Activated T-cell treated with anti-CD3 and anti-CD28 coated beads for 1 hour (primary cell): ENCODE measurements at places on chromosomes 6 and 20.

DNA sequence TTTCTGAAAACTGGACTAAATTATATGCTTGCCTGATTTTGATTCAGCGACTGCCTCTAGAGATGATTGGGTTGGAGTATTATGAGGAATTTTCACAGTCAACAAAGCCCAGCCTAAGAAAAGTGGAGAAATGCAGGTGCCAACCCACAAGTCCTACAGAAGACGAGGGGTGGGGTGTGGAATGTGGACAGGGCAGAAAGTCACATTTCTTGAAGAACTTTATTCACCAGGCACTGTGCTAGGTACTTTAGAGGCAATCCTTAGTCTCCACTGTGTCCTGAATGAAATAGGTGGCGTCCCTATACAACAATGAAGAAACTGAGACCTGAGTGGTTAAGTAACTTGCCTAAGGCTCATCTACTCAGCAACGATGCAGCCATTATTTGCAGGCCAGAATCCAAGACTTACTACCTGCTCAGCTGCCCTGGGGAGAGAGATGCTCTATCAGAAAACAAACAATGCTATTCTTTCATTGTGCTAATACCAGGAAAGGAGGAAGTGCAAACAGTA, 106.3 kb downstream of the RNF144B start:
- DNase-seq = no peak

- no peak for DNase-seq
These were observed 331.8 kb downstream of the RIMS1 start for GRCh38 chr6:72218125-72218524.

DNA sequence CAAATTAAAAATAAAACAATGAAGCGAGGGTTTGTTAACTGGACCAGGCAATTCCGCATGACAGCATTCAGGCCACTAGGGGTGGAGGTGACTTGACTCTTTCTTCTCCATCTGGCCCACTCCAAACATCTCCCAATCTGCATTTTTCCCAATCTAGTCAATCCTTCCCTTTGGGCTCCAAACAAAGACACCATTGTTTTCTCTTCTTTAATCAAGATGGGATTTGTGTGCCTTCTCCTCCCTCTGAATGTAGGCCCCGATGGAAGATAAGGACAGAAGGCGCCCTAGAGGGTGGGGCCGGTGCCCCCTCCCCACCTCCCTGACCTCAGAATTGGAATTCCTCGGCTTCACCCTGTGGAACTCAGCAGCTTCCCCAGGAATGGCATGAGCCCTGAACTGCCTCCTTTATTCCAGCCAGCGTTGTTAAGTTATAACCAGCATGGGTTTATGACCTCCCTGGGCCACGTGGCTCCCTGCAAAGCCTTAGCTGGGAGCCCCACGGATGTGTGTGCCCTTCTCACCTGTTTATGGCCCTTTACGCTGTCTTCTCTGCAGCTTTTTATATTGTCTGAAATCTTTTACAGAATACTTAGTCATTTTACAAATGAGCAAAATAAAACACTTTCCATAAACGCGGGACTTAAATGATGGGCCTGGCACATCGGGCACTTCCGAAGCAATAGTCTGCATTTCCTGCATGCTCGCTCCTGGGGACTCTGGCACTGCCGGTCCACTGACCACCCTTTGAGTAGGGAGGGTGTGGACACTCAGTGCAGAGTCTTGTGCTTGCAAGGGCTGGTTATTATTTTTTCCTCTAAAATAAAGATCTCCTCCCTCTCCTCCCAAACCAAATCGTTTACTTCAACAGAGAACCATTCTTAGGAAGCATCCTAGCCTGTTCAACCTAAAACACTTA, 24.5 kb downstream of the OVOL2 start:
- DNase-seq = no peak

DNA sequence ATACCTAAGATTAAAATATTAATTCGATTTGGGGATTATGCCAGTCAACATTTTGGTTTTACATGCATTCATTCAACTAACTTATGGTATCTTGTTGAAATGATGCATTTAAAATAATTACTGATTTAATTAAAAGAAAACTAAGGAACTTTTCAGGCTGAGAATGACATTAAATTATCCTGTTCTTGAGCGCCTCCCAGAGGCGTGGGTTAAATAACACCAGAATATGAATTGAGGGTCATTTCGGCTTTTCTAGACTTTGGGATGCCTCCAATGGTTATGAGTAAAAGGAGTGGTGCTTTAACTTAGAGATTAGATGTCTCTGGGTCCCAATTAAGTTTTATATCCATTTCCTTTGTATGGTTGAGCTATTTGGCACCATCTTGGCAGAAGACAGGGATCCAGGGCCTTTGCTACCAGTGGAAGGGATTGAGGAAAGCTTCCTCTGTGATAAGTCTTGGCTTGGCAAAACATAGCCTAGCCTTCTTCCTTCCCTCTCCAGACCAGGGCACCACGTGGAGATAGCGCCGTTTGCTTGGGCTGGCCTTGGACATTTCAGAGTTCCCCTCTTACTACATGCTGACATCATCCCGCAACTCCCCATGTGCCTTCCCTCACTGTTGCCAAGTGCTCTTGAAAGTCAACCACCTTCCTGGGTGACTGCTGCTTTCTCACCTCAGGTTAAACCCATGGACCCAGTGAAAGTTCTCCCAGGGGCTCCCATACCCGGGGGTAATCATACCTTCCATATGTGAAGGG, 28.7 kb downstream of the GNAS start:
- DNase-seq = no peak

- DNase-seq = no peak
These were observed 107.8 kb downstream of the CDC5L start for GRCh38 chr6:44495036-44495901.
